Stimulated activated CD8-positive, alpha-beta memory T cell treated with anti-CD3 and anti-CD28 coated beads, Interleukin-7, amount 100 ng/mL, for 1 hour (primary cell): ENCODE measurements at places on chromosomes 1 and 21.

DNA sequence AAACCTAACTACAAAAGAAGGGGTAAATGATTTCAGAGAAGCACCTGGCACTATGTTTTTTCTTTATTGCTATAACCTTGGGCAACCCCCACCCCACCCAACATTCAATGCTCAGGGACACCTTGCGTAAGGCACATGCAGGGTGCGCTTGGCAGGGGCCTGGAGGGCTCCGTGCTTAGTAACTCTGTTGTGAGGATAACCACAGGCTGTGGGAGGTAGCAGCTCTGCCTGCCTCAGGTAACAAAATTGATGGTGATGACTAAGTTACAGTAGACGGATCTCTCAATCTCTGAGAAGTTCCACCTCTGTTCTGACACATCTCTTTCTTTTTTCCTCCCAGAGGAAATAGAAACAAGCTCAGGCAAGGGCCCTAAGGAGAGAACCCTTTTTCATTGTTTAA lies 8.7 kb upstream of the CCN1 start:
- no peak for DNase-seq

DNA sequence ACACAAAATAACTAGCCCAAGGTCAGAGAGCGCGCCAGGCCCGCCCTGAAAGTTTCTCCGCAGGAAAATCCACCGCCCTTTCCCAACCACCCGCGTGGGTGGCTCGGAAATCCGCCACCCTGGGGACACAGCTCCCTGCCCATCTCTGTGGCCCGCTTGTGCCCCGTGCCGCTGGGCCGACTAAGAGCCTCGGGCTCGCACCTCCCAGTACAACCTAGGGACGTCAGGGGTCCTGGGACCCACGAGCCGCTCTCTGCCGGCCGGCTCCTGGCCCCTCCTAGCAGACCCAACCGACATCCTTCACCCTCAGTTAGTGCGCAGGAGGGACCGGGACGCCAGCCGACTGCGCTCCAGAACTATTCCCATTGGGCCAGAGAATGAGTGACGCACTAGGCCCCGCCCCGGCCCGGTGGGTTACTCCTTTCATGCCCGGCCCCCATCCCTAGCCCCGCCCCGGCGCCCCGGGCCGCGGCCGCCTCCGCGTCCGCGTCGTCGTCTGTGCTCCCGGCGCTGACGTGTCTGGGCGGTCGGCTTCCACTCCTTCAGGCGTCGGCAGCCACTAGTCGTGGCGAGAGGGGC lies 396 bp upstream of the UAP1 start:
- DNase-seq = peak; percentile 96

DNA sequence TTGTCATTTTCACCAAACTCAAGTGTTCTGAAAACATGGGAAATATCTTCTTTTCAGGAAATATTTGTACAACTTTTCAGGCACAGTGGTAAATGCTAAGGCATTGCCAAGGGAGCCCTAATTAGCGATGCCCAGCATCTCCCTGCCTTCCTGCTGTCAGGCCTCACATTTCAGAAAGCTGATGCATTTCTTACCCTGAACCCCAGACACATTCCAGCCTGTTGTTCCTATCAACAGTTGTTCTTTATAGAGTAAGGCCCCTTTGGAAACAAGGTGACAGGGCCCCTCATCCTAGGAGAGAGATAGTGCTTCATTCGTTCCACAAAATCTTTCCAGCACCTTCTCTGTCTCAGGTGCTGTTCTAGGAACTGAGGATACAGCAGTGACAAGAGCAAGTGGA lies 135.9 kb upstream of the COA6 start:
- no peak for DNase-seq

GRCh38 chr1:54558434-54559030 lies 10.5 kb downstream of the ACOT11 start:
- no peak for DNase-seq

- no peak for DNase-seq
These were observed 13.1 kb downstream of the ECE1 start for GRCh38 chr1:21277180-21277579.

GRCh38 chr1:97451944-97452343 lies 468.9 kb downstream of the DPYD start:
- no peak for DNase-seq

GRCh38 chr1:228873709-228874108 lies 138.4 kb downstream of the RHOU start:
- DNase-seq = no peak

- DNase-seq = no peak
These were observed 52.7 kb upstream of the ADARB1 start for GRCh38 chr21:45021428-45022347.

DNA sequence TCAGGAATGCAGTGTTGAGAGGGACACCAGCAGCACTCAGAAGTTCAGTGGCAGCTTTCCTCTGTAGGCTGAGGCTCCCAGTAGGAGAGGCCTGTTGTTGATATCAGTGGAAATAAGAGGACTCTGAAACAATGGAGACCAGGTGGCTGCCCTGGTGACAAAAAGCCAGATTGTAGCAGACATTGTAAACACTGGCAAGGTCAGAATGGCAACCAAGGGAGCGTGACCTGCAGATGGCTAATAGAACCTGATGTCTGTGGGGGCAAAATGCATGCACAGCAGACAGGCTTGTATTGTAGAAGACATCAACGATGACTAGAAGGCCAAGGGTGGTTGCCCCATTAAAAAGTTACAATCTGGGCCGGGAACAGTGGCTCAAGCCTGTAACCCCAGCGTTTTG lies 53.1 kb upstream of the GPR37L1 start:
- DNase-seq = no peak

DNA sequence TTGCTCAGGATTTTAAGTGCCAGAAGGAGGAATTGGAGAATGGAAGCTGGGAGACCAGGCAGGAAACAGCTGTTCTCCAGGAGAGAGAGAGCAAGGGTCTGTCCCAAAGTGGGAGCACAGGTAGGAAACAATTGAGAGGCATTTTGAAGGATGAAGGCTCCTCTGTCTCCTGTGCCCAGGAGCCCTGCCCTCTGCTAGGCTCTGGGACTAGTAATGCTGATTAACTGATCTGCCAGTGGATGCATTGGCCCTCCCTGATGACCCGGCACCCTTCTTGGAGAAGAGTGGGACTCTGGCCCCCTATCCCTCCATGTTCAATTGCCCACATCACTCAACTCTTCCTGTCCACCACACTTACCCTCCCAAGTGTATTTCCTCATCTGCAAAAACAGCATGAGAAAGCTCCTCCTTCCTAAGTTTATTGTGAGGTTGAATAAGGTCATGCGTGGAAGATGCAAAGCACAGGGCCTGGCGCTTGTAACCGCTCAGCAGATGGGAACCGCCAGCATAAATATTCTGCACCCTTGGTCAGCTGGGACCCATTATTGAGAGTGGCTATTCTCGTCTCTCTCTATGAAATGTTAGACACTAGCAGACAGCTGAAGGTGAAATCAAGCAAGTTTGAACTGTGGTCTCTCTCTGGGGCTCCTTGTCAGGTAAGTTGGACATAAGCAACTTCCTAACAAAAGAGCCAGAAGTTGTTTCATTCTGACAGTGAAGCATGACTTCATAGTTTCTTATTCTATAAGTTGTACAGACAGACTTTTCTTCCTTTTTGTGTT lies 63.0 kb upstream of the ANGPTL1 start:
- DNase-seq = no peak

GRCh38 chr1:182718311-182718710 lies 33.9 kb upstream of the RGS8 start:
- DNase-seq = no peak

DNA sequence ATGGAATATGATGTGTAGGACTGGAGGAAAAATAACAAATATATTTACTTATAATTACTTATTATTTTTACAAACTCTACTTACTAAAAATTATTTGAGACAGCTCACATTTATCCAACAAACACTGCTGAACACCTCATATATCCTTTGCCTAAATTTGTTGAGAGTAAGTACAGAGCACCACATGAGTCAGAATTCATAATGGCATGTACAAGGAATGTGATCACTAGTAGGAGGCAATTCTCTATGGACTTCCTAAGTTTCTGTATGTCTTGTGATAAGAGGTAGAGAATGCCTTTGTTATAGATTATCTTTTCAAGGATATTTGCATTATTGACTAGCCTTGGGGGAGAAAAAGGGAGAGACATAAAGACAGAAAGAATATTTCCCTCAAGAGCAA lies 8.2 kb upstream of the ST6GALNAC3 start:
- no peak for DNase-seq

GRCh38 chr1:206854401-206855129 lies 10.9 kb upstream of the IL20 start:
- DNase-seq = no peak

GRCh38 chr1:247530785-247531184 lies 5.5 kb downstream of the OR2C3 start:
- no peak for DNase-seq

DNA sequence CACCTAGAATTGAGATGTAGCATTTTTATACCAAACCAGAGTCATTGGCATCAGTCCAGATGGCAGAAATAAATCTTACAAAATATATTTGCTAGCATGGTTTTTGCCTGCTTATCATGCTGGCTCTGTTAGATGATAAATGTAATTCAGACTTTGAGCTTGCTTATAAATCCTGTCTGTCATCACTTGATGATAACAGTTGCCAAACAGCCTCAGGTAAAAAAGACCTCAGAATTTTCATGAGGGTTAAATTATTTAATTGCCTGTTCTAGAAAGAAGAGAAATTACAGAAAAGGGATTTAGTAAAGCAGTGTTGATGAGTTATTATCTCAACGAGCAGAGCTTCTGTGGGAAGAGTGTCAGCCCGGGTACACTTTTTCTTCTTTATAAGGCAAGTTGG lies 83.3 kb downstream of the FNBP1L start:
- no peak for DNase-seq

- DNase-seq = peak; percentile 10
These were observed 756 bp downstream of the RLF start for GRCh38 chr1:40161888-40162397.

GRCh38 chr21:31394309-31394708 lies 50.2 kb upstream of the TIAM1 start:
- DNase-seq = no peak

DNA sequence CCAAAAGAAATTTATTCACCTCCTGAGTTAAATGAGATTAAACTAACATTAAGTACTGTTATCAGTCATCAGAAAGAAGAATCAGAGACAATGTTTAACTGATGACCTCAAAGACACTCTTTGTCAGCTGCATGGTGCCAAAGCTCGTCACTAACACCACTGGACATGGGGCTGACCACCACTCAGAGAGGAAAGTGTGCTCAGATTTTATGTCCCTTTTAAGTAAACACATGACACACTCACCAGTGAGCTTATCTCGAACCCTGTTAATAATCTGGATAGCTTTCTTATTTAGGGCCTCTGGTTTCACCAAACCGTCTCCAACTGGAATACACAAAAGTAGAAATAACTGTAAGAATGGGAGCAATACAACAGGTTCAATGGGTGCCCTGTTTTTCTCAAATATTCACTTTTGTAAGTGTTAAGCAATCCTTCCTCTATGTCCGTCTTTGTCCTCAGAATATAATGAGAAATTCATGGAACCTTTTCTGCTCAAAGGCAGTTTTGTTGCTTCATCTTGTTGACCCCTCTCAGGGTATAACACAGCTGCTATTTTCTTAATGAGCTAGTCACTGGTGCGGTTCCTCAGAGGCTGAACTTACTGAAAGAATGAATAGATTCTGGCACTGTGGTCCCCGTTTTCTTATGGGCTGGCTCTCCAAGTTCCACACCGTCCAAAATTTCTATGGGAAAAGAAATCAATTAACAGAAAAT lies 9.5 kb upstream of the EXOSC10 start:
- DNase-seq = no peak

DNA sequence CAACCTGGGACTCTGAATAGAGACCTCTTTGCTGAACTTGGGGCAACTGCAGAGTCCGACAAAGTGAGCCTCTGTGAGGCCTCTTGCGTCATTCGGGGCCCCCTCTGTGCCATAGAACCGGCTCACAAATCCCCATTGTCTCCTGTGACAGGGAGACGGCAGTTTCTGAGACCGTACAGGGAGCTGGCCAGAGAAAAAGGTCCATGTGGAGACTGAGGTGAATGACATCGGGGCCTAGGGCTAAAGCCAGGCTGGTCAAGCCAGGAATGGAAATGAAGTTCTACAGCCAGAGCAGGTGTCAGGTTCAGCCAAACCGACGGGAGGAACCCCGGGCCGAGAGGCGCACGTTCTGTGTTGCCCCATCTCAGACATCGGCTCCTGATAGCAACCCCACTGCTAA lies 37.1 kb upstream of the TRIM67 start:
- no peak for DNase-seq

- peak; percentile 64 for DNase-seq
These were observed 8.2 kb upstream of the S100A10 start for GRCh38 chr1:152001631-152002584.

- DNase-seq = no peak
These were observed 23.5 kb downstream of the CYP4B1 start for GRCh38 chr1:46822248-46822826.

DNA sequence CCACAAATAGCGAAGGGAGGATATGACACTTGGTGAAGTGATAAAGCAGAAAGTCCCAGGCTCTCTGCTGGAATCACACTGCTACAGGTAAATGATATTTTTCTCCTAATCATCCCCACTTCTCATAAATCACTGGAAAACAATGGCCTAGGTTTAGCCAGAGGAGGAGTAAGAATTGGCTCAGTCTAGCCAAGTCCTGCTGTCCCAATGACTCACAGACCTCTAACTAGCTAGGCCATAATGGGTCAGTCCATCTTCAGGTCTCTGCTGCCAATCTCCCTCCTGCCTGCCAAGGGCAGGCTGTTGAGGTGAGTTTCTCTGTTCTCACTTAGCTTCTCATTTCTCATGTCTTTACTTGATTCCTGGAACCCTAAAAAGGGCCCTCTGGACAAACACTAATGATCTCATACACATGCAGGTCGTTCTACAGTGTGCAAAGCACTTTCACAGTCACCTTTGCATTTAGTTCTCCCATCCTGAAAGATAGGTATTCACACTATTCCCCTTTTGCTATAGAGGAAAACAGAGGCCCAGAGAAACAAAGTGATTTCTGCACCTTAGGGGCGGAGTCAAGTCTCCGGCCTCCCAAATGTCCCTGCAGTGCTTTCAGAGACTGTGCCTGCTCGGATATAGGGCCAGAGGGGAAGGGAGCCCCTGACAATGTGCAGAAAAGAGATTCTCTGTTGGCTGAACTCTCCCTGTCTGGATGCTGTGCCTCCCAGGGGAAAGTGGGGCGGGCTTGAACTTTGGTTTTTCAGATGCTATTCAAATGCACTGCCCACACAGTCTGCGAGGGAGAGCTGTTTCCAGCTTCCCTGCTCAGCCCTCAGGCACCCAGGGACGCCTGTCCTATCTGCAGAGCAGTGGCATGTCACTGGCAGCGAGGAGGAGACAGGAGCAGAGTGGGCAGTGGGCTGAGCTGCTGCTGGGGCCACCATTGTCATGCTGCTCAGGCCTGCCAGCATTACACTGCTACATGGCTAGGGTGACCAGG lies 3.9 kb upstream of the CDK18 start:
- no peak for DNase-seq
